ENCODE measurements at places on chromosomes 12 and 14.

DNA sequence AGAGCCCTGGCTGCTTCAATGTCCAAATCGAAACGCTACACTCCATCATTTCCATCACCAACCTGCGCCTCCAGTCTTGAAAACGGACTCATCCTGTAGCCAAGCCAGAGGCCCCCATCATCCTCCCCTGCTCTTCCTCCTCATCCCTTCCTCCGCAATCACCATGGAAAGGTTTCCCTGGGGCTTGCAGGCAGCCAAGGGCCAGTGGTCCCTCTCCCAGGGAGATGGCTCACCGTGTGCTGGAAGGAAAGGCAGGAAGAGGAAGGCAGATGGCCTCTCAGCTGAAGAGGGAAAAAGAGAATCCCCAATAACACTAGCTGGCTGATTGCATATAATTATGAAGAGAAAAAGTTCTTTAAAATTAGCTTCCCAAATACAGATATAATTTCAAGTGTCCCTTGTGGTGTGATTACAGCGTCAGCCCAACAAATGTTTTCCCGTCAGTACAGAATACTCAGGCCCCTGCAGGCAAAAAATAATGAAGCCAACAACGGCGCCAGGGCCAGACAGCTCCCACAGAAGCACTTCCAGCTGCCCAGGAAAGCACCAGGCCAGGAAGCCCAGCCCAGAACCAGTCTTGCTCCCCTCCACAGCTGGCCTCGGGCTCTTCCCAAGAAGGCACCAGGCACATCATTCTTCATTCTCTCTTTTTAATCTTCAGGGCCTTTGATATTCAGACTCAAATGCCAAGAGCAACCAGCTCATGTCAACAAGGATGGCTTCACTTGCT lies 24.7 kb downstream of the ITPK1 start:
- peak; percentile 61 for DNase-seq

DNA sequence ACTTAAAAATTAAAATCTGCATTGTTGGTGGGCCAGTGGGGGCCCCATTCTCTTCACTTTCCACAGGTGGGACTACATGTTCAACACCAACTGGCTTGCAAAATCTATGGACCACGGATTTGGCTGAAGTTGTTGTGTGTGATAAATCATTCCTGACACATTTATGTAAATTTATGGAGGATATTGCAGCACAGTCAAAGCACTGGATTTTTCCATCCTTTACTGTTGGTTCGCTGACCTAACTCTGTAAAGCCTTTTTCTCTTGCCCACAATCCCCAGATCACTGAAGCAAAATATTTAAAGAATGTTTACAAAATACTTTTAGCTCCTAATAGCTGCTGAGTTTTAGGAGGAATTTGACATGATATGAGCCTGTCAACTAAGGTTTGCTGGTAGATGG lies 219.7 kb upstream of the PRICKLE1 start:
- DNase-seq: no peak

DNA sequence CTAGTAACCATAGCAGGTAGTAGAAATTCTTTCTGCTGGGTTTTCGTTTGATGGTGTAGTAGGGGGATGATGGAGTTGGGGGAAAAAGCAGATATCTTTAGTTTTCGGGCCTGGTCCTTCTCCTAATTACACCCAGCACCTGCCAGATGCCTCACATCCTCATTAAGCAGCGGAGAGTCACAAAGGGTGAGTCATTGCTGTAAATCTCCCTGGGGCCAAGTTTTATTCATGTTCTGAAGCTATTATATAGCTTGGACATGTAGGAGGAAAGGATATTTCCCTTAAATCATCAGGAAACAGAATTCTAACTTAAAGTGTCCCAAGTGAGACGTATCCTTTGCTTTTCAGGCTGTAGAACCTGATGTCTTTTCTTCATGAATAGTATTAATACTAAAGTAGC lies 4.9 kb upstream of the NECAP1 start:
- no peak for DNase-seq

- DNase-seq: no peak
These were observed 234.4 kb upstream of the PWP1 start for GRCh38 chr12:107451246-107451645.

- no peak for DNase-seq
These were observed 6.6 kb downstream of the SYT10 start for GRCh38 chr12:33432992-33433391.

GRCh38 chr12:110343114-110343513 lies 60.4 kb downstream of the ANAPC7 start:
- DNase-seq: no peak

- no peak for DNase-seq
These were observed 2.2 kb downstream of the BAZ1A start for GRCh38 chr14:34872822-34873588.

DNA sequence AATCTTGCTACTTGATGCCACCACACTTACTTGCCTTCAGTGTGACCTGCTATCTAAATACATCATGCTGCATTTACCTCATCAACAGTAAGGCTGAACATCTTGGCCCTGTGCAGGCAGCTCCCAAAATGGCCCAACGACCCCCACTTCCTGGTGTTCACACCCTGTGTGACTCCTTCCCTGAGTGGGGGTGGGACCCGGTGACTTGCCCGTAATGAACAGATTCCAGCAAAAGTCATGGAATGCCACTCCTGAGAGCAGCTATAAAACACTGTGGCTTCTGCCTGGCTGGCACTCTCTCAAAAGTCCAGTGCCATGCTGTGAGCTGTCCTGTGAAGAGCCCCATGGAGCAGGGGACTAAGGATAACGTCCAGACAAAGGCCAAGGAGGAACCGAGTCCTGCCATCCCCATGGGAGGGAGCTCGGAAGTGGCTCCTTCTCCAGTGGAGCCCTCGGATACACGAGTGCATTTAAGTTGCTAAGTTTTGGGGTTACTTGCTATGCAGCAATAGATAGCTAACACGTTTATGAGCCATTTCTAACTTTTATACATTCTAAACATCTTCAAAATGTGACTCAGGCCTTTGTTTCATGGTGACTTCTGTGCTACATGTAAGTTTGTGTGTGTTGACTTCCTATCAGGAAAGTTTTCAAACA lies 33.0 kb downstream of the P2RX2 start:
- DNase-seq: no peak

DNA sequence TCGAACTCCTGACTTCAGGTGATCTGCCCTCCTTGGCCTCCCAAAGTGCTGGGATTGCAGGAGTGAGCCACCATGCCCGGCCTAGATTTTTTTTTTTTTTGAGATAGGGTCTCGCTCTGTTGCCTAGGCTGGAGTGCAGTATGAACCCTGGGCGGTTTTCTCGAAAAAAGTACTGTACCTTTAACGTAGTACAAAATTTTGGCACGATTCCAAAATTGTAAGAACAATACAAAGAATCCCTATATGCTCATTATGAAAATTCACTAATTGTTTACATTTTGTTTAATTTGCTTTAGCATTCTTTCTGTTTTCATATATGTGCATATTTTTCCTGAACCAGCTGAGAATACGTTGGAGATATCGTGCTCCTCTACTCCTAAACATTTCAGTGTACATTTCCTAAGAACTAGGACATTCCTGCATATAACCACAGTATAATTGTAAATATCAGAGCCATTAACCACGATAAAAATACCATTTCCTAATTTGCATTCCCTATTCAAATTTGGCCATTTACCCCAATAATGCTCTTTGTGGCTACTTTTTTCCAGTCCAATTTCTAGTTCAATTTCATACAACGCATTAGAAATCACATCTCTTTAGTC lies 97.8 kb downstream of the RPS6KA5 start:
- DNase-seq: no peak

DNA sequence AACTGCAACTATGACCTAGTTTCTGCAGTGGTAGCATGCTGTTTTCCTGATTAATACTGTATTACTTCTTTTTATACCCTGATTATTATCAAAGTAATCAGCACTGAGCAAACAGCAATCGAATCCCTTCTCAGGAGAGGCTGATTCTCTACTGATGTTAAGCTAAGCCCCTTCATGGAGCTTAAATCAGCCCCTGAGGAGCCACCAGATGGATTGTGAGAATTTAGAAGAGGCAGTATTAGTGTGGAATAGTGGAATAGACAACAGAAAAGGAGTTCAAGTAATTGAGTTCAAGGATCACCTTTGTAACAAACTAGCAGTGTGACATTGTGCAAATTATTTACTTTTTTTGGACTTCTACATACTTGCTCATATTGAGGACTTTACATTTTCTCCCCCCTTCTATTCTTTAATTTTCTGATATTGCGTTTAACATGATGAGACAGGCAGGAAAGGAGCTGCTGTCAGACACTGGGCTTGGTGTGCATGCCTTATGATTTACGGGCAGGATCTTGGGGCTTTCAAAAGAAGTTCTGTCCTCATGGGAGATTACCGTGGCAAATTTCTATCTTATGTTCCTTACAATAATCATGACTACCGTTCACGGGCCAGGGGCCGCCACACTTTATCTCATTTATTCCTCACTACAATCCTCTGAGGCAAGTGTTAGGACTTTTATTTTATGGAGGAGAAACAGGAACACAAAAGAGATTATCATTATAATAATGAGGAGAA lies 68.0 kb downstream of the PTPRR start:
- no peak for DNase-seq

DNA sequence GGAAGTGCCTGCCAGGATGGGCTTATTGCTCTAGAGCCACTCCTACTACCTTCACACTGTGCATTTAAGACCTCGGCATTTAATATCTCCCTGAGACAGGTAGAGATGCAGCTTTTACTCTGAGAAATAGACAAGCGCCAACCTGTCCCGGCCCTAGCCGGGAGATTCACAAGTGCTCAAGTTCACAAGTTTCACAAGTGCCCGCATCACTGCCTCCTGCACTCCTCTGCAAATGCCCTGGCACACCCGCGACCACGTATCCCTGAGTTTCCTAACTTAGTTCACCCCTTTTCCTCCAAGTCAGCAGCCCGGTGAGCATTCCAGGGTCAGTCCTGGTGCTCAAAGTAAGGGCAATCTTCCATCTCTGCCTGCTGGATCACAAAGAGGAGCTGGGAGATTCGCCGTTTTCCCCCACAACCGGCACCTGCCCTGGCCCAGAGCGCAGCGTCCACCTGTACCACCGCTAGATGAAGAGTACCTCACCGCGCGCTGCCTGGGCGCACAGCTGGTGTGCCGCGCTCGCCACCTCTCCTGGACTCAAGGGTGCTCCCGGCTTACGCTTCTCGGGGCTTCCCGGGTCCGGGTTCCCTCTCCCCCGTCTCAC lies 5.0 kb upstream of the SLC38A4 start:
- no peak for DNase-seq
